ENCODE measurements at places on chromosomes 5 and 9.

GRCh38 chr5:4815002-4815401 is 325.1 kb upstream of the ADAMTS16 start:
- DNase-seq, result no peak

GRCh38 chr5:33330426-33330825 is 110.3 kb upstream of the TARS1 start:
- no peak for DNase-seq

DNA sequence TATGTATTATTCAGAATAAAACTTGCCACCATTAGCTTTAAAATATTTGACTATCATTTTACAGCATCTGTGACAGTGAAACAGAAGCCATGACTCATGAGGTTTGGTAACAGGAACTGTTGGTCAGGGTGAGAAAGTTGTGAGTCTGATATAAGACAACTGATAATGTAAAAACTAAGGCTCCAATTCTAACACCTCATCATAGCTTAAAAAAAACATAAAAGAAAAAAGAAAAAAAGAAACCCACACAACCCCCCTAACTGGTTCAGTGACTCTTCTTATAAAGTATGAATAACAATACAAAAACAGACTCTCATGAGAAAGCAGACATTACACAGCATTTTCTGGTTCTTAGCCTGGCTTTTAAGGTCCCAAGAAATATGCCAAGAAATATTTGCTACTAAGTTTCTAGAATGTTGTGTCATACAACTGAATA is 85.8 kb downstream of the MRPS27 start:
- DNase-seq, result no peak

- DNase-seq, result no peak
Measured at GRCh38 chr9:72527801-72528195, 6.4 kb downstream of the TMC1 start.

DNA sequence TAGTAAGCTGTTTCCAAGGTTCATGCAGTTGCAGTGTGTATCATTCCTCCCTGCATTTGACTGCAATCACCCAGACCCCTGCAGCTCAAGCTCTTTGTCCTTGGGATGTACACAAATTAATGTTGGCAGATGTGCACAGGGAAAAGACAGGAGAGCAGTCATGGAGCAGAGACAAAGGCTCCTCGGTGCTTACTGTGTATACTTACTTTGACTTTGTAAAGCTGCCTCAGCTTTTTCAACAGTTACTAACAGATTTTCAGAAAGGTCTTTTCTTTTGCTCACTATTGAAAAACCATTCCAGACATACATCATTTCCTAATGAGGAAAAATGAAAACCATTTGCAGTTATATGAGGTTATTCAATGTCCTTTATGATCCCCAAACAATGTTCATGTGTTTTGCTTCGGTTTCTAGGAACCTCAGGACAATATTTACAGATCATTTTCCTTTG is 124.9 kb downstream of the TTC39B start:
- no peak for DNase-seq

GRCh38 chr9:114155995-114156656 is 789 bp downstream of the COL27A1 start:
- no peak for DNase-seq

DNA sequence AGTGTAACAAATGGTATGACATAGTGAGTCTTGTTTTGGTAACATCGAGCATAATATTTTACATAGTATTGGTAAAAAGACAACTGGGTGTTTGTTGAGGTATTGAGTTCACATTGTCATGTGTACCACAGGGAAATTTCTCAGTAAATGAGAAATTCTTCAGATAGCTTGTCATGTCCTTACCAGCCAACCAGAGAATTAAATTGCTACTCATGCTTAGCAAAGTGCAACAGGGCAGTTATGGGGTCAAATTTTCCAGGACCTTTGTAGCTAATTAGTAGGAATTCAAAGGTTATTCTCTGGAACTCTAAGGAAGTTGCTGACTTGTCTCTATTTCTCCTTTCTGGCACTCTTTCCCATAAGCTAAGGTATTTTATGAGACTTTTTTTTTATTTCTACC is 595.7 kb downstream of the EFNA5 start:
- DNase-seq, result no peak

GRCh38 chr9:89815061-89815902 is 210.5 kb downstream of the GADD45G start:
- DNase-seq, result no peak

- peak; percentile 60 for DNase-seq
Measured at GRCh38 chr5:33257807-33258429, 182.8 kb upstream of the TARS1 start.

GRCh38 chr5:133744051-133744959 is 132.0 kb upstream of the FSTL4 start:
- DNase-seq, result no peak
